ENCODE measurements at places on chromosomes 4 and X.

DNA sequence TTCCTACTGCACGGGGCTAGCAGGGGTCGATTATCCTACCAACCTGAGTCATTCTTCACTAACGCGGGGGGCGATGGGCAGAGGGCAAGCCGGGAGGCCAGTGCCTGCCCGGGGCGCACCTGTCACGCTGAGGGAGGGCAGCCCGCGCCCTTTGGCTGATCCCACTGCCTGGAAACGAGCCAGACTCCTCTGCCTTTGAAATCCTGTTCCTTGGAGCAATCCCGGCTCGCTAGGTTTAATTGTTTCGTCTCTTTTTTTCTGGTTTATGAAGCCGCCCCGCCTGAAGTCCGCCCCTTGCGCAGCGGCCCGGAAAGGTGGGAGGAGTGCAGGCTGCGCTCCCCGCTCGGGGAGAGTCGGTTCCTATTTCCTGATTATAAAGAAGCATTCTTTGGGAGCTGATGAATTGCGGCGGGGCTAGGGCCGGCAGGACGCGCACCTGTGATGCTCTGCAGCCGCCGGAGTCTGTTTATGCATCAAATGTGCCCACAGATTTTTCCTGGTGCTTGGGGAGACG lies 484.2 kb downstream of the BCOR start:
- peak; percentile 46 for DNase-seq

DNA sequence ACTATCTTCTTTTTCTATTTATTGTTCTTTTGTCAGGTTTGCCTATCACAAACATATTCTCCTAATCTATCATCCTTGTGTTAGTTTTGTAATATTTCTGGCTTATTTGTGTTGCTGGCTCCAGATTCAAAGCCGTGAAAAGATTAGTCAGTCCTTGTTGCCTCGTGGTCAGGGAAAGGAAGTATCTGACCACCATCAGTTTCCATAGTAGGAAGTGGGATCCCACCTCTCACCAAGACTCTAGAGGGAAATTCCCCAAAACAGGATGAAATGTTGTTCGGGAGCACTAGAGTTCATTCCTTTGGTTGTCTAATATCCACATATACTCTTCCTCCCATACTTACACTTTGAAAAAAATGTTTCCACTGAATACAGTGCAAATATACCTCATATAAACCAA lies 131.0 kb upstream of the HUWE1 start:
- no peak for DNase-seq

GRCh38 chr4:148053298-148054003 lies 321.6 kb downstream of the ARHGAP10 start:
- DNase-seq: no peak

- no peak for DNase-seq
These were observed 1.2 kb downstream of the HHIP start for GRCh38 chr4:144647095-144647561.

GRCh38 chr4:113692809-113693411 lies 68.6 kb downstream of the CAMK2D start:
- no peak for DNase-seq

GRCh38 chrX:119573840-119574393 lies 446 bp upstream of the UBE2A start:
- no peak for DNase-seq

DNA sequence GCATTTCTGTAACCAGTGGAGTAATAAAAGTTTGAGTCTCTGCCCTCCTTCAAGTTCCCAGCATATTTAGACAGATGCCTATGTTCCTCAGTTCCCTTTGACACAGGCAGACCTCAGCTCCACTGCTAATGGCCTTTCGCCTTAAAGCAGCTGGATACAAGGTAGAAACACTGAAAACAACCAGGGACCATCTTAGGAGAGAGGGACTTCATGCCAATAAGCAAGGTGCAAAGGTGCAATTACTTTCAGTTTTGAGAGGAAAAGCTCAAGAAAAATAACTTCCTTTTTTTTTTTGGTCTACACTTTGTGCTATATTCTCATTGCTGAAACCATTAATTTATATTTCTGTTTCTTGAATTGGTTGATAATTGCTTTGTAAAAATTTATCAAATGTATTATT lies 781.9 kb upstream of the GALNTL6 start:
- DNase-seq: no peak

DNA sequence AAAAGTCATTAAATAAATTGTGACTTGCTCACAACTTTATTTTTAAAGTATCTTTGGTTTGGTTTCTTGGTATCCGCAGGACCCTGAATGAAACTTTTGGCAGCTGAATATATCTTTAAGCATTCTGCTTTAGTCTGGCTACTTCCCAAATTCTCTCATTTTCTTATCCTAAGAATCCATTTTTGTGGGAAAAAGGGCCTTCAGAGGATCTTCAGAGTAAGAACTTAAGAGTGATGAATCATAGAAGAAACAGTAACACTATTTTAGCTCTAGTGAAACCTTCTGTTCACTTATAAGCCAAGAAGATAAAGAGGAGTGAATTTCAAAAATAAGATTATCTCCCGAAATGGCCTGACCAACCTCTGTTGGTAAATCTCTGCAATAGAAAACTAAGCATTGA lies 540.6 kb upstream of the MAGEB18 start:
- DNase-seq: no peak

- DNase-seq: no peak
These were observed 91.9 kb upstream of the MAPK10 start for GRCh38 chr4:86451560-86452330.

DNA sequence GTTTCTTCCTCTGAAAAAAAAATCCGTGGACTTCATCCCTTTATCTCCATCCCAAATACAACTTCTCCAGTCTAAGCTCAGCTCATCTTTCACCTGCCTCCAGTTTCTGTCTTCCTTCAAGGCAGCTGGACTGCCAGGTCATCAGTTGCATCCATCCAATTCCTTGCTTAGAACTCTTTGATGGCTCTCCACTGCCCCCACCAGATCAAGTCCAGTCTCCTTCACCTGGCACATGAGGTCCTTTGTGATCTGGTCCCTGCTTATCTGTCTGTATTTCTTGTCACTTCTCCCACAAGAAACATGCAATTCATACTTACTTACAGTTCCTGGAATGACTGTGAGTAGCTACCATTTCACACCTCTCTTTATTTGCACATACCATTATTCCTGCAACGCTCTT lies 33.8 kb downstream of the OTUD6A start:
- DNase-seq: no peak

Data from 8988T (cell line).